ENCODE measurements at places on chromosomes 7 and 10. TPM values are rescaled to one million over a fixed set of nuclear protein-coding genes. Genes with fewer than 3 reads are reported as not detected.

GRCh38 chr10:66698069-66698468 is 227.8 kb upstream of the LRRTM3 start:
- no peak for DNase-seq

Gene DRGX
- total RNA-seq = not detected

Gene MUC12
- 0.35 TPM for total RNA-seq

- no peak for DNase-seq
Observed at GRCh38 chr10:71333129-71333887, 14.2 kb downstream of the SLC29A3 start.

Gene CCDC136
- total RNA-seq = 7.2 TPM

Gene FGFR2
- 6.1 TPM for total RNA-seq

Gene GBF1
- 27.6 TPM for total RNA-seq
